Immature natural killer cell (primary cell): ENCODE measurements at places on chromosomes 7 and 10. TPM values are rescaled to one million over a fixed set of nuclear protein-coding genes. Genes with fewer than 3 reads are reported as not detected.

ABCA13 gene
- polyA plus RNA-seq = not detected

TMEM236 gene
- 0.07 TPM for polyA plus RNA-seq

MOGAT3 gene
- polyA plus RNA-seq = not detected

MRC1 gene
- not detected for polyA plus RNA-seq

PRKCQ gene
- 36.5 TPM for polyA plus RNA-seq

ERVW-1 gene
- polyA plus RNA-seq = not detected

ATOH7 gene
- polyA plus RNA-seq = not detected

RNF148 gene
- not detected for polyA plus RNA-seq

ZNF479 gene
- not detected for polyA plus RNA-seq

PRRT4 gene
- polyA plus RNA-seq = not detected

PNLIPRP2 gene
- polyA plus RNA-seq = not detected

C10orf53 gene
- polyA plus RNA-seq = not detected

HOXA13 gene
- not detected for polyA plus RNA-seq

RABGEF1 gene
- 13.8 TPM for polyA plus RNA-seq

GNGT1 gene
- polyA plus RNA-seq = not detected

LMOD2 gene
- not detected for polyA plus RNA-seq

C10orf105 gene
- polyA plus RNA-seq = 0.11 TPM

SPDYE9 gene
- 0.12 TPM for polyA plus RNA-seq

ST7 gene
- polyA plus RNA-seq = 11.3 TPM

GIMAP1 gene
- polyA plus RNA-seq = 19.1 TPM

PLEKHA8 gene
- 5.5 TPM for polyA plus RNA-seq

NEUROD6 gene
- not detected for polyA plus RNA-seq

FAM53B gene
- 23.8 TPM for polyA plus RNA-seq

CPA2 gene
- not detected for polyA plus RNA-seq

MRPL32 gene
- 37.7 TPM for polyA plus RNA-seq

EN2 gene
- polyA plus RNA-seq = not detected

NAT16 gene
- not detected for polyA plus RNA-seq

AP3M1 gene
- 44.3 TPM for polyA plus RNA-seq

PARG gene
- 7.5 TPM for polyA plus RNA-seq

SPDYE5 gene
- not detected for polyA plus RNA-seq

SEC24C gene
- 77.7 TPM for polyA plus RNA-seq

GRIFIN gene
- not detected for polyA plus RNA-seq
